Stomach (tissue), 19 donors: ENCODE measurements at places on chromosomes 2 and 18. TPM values are rescaled to one million over a fixed set of nuclear protein-coding genes. Genes with fewer than 3 reads are reported as not detected.

DNA sequence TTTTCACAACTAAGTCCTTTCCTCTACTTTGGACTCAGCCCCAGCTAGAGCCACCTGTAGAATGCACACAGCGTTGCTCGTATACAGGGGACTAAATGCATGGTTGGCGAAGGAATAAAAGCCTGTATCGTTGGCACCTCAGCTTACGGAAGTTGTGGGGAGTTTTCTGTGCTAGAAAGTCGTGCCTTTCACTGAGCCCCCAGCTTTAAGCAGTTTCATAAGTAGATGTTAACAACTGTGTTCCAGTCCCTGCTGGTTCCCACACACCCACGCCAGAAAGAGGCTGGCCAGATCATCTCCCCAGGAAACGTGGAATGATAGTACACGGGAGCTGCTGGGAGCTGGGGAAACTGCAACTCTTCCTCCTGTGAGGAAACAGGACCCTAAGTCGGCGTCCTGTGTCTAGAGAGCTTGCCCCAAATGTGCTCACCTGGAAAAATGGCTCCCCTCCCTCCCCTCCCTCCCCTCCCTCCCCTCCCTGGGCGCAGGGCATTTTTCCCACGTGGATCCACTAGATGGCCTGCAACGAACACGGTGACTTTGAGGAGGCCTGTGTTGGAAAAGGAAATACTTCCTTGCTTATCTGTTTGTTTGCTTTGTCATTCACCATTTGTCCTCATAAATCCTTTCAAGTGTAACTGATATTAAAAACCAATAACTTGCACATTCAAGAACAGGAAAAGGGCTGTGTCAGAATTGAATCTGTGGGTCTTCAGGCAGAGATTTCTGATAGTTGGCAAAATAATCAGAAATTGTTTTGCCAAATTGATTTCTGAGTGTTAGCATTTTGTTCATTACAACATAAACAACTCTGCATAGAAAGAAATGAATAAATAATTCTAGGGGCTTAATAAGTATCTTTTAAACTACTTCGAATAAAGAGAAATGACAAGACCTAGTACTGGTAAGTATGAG is 43.9 kb upstream of the RFX8 start:
- DNase-seq: peak; percentile 84
- no peak overlapping the region for H3K27ac ChIP-seq
- peaks cover 7% of the 10 kb centered on the region for H3K4me1 ChIP-seq
- no peaks in the 10 kb centered on the region for H3K36me3 ChIP-seq

GRCh38 chr2:21427606-21428005 is 303.8 kb downstream of the TDRD15 start:
- H3K36me3 ChIP-seq: no peaks in the 10 kb centered on the region
- no peak for DNase-seq
- no peaks in the 10 kb centered on the region for H3K4me1 ChIP-seq
- H3K27me3 ChIP-seq: no peaks in the 10 kb centered on the region
- no peak overlapping the region for H3K27ac ChIP-seq

- no peaks in the 10 kb centered on the region for H3K36me3 ChIP-seq
- no peak for DNase-seq
- H3K4me3 ChIP-seq: no peak overlapping the region
- H3K4me1 ChIP-seq: no peaks in the 10 kb centered on the region
- no peaks in the 10 kb centered on the region for H3K27me3 ChIP-seq
- H3K27ac ChIP-seq: no peak overlapping the region
Observed at GRCh38 chr2:192969055-192969454, 774.3 kb upstream of the TMEFF2 start.

DNA sequence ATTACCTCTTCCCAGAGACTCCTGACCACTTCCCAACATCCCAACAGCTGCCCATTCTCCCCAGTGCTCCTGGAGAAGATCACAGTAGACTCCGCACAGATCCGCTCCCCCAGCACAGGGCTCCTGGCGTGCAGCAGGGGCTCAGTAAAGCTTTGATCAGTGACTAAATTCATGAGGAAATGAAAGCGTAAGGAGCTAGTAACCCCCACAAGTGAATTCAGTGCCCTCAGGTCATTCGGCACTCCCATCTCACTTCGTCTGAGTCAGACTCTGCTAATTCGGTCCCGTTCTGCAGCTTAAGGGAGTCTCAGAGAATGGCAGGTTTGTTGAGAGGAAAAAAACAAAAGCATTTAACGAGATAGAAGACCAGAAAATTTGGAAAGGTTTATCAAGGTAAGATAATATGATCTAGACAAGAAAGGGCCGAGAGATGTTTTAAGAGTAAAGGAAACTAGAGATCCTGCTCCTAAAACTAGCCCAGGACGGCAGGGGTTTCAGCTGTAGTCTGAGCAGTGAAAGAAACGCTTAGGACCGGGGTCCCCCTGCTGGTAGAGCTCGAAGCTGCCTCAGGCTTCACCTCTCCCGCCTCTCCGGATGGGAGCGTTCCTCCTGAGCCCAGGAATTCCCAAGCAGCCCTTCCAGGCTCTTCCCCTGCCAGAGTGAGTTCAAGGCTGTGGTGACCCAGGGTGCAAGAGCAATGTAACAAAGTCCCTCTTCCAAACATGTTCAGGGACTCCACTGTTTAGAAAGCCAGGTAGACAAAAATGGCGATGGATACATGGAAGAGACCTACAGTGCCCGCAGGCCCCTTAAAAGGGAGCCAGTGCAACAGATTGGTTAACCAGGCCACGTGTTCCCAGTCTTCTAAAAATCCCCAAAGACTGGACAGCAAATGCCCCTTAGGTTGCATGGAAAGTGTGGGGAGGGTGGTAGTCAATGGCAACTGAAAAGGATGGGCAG is 127.3 kb downstream of the DNER start:
- H3K27me3 ChIP-seq: peaks cover 22% of the 10 kb centered on the region
- no peaks in the 10 kb centered on the region for H3K36me3 ChIP-seq
- H3K27ac ChIP-seq: no peak overlapping the region
- peak overlapping the region; percentile 26 for H3K4me3 ChIP-seq
- H3K4me1 ChIP-seq: peaks cover 9% of the 10 kb centered on the region

GRCh38 chr18:64037812-64038414 is 68.0 kb downstream of the SERPINB8 start:
- no peak overlapping the region for H3K4me3 ChIP-seq
- H3K27ac ChIP-seq: no peak overlapping the region
- no peaks in the 10 kb centered on the region for H3K4me1 ChIP-seq
- no peaks in the 10 kb centered on the region for H3K36me3 ChIP-seq
- DNase-seq: no peak

- no peaks in the 10 kb centered on the region for H3K4me1 ChIP-seq
- H3K27me3 ChIP-seq: no peaks in the 10 kb centered on the region
- H3K4me3 ChIP-seq: no peak overlapping the region
- DNase-seq: no peak
- no peaks in the 10 kb centered on the region for H3K36me3 ChIP-seq
Observed at GRCh38 chr2:138713069-138713496, 67.1 kb downstream of the NXPH2 start.

DNA sequence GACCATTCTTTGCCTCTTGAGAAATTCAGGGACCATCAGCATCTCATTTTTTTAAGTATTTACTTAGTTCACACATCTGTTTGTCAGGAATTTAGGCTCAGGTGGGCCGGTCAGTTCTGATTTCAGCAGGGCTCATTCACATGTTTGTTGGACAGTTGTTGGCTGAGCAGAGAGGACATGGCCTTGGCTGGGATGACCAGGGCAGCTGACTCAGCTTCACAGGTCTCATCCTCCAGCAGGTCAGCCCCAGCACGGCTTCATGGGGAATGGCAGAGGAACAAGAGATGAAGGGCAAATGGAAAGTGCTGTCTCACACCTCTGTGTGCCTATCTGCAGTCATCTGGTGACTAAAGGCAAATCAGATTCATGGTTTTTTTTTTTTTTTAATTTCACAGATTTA is 136.1 kb upstream of the TMEM200C start:
- H3K27ac ChIP-seq: no peak overlapping the region
- H3K27me3 ChIP-seq: no peaks in the 10 kb centered on the region
- no peak for DNase-seq
- no peaks in the 10 kb centered on the region for H3K36me3 ChIP-seq
- H3K4me3 ChIP-seq: no peak overlapping the region
- H3K4me1 ChIP-seq: no peaks in the 10 kb centered on the region

DNA sequence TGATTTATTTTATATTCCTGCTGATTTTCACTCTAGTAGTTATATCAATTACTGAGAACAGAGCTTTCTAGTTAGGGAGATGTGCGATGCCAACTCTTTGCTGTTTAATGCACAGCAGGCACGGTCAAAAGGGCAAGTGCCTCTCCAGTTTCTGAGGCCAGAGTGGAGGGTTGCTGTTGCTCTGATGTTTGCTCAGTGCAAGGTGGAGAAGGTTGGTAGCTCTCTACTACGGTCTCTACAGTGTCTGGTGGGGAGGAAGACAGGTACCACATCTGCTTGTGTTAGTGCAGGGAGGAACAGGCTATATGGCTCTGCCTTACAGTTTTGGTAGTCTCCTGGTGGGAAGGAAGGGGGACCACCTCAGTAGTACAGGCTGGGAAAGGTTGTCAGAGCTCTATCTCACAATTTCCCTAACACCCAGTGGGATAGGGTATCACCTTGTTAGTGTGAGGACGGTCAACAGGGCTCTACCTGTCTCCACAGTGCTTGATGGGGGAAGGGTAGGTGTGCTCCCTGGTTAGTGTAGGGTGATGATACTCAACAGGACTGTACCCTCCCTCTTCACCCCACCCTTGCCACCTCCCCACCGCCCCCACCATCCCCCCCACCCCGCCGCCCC is 85.9 kb downstream of the FANCL start:
- no peak for DNase-seq
- no peaks in the 10 kb centered on the region for H3K27me3 ChIP-seq
- H3K27ac ChIP-seq: no peak overlapping the region
- no peaks in the 10 kb centered on the region for H3K4me1 ChIP-seq
- H3K4me3 ChIP-seq: no peak overlapping the region

DNA sequence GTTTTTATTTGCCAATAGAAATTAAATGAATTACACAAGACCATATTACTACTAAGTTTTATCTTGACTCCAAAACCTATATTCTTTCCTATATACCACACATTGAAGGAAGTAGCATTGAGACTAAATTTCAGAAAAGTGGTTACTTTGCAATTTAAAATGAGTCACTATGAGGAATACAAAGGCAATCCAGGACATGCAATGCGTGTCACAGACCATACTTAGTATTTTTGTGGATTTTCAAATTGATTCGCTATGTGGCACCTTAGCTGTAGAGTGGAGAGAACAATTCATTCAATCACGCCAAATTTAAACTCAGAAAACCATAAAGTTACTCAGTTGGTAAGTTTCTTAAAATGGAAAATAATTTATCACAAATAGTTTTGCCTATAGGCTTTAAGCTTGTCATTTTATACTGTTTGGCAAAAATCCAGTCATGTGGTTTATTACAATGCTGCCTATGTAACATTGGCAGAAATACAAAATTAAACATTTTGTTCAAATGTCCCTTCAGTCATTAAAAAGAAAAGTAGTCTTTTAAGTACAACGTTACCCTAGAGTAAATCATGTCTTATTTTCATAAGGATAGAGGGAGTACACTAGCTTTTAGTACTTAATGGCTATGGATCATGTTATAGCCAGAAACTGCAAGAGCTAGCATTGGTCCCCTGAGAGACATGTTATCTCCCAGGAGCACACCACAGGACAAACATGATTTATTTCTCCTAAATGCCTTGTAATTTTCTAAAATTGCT is 222.8 kb upstream of the CDH7 start:
- H3K4me1 ChIP-seq: no peaks in the 10 kb centered on the region
- H3K4me3 ChIP-seq: no peak overlapping the region
- no peaks in the 10 kb centered on the region for H3K36me3 ChIP-seq
- no peak for DNase-seq
- H3K27ac ChIP-seq: no peak overlapping the region
- H3K27me3 ChIP-seq: no peaks in the 10 kb centered on the region

DNA sequence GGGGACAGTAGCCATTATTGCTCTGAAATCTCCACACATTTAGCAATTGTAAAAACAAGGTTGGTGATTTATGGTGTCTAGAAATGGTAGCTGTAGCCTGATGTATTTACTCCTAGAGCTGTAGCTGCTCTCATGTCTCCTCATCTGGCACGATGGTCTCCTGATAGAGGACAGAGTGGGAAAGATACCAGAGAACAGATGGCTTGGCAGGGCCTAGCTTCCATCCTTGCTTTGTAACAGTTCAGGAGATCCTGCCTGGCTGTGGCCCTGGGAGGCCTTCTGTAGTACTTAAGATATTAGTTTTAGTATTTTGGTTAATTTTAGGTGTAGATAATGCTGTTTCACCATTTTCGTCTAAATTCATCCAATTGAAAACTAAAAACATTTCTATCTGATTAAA is 6.7 kb downstream of the ATG16L1 start:
- H3K36me3 ChIP-seq: peaks cover 82% of the 10 kb centered on the region
- H3K27me3 ChIP-seq: no peaks in the 10 kb centered on the region
- H3K4me3 ChIP-seq: no peak overlapping the region
- H3K27ac ChIP-seq: no peak overlapping the region

DNA sequence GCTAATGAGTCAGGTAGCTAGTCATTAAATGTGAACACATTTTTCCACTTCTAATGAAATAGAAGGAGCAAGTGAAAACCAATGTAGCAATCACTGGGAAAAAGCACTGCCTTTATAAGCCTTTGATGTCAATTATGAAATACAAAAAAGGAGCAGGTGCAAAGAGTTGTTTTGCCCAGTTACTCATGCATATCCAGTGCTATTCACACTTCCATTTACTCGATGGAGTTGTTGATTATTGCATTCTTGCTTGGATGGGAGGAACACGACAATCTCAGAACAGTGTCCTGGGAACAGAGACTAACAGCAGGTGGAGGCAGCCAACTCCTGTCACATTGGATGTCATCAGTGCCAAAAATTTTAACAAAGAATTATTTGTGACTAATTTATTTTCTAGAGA is 372.5 kb downstream of the CBLN2 start:
- H3K27ac ChIP-seq: no peak overlapping the region
- no peaks in the 10 kb centered on the region for H3K27me3 ChIP-seq

GRCh38 chr2:39377226-39377939 is 59.7 kb downstream of the MAP4K3 start:
- DNase-seq: peak; percentile 44
- no peak overlapping the region for H3K4me3 ChIP-seq
- peaks cover 55% of the 10 kb centered on the region for H3K4me1 ChIP-seq

DNA sequence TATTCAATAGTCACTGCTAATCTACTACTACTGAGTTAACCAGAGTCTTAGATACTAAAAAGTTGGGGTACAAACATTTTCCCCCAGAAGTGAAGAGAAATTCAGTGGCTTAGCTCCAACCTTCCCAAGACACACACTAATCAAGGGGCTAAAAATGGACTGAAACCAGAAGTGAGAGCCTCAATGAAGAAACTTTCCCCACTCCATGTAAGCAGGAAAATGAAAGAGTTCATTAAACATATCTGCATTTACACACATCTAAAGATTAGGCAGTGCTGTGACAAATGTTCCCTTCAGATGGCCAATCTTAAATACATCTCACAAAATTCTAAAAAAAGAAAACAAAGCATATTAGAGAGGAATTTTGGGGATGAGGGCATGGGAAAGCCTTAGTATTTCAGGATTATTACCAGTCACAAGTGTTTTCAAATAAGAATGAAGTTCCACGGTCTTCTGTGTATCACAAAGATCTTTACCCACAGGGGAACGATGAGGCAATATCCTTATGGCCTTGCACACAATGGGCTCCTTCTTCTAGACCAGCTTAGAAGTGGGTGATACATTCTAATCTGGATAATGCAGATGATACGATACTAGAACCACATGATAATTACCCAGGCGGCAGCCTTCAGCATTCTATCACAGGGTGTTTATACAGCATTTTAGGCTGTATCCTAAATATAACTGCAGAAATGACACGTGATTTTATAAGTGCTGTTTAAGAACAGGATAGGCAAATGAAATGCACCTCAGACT is 17.1 kb downstream of the ANKRD44 start:
- DNase-seq: no peak
- peak overlapping the region; percentile 50 for H3K27ac ChIP-seq
- no peaks in the 10 kb centered on the region for H3K36me3 ChIP-seq
- H3K27me3 ChIP-seq: no peaks in the 10 kb centered on the region

The EIPR1 gene
- 10.4 TPM for polyA plus RNA-seq

The PCARE gene
- 0.06 TPM for polyA plus RNA-seq

The NEURL3 gene
- 0.50 TPM for polyA plus RNA-seq

The PRKAG3 gene
- not detected for polyA plus RNA-seq

The C2orf74 gene
- polyA plus RNA-seq: 26.6 TPM

The ALPI gene
- not detected for polyA plus RNA-seq

The CRYBA2 gene
- 1.2 TPM for polyA plus RNA-seq
